Heart left ventricle (tissue), 16 donors: ENCODE measurements at places on chromosomes 1 and 21.
A peak's percentile ranks its signal among the peaks of the same experiment; 100 is the strongest.

- no peak for DNase-seq
Measured at GRCh38 chr1:112320058-112320457, 76.0 kb upstream of the CTTNBP2NL start.

GRCh38 chr1:201999625-202000238, 10.7 kb upstream of the ELF3 start:
- no peak for DNase-seq

DNA sequence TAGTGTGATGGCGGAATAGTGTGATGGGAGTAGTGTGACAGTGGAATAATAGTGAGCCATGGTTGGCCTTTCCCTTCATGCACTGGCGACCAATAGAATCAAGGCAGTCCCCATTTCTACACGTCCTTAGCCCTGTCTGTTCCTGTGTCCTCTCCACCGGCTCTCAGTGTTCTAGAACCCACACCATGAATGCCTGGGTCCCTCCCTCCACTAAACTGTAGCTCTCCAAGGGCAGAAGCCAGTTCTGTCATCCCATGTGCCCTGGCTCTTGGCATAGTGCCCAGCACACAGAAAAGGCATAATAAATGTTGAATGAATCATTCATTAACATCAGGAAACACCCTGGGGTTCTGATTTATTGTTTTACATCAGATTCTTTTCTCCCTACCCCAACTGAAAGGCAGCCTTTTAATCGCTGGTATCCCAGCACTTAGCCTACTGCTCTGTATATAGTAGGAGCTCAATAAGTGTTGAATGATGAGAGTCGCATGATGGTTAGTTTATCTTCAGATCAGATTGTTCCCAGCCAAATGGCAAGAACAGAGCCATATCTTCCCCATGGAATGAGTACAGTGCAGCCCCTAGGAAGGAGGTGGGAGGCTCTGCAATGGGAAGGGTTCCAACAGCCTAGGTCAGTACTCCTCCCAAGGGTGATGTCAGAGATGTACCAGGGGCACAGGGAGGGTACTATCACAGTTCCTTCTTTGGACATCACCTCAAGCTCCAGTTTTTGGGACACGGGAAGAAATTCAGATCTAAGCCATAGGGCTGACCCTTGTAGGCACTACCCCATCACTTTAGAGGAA, 325.7 kb downstream of the HHAT start:
- DNase-seq = no peak

DNA sequence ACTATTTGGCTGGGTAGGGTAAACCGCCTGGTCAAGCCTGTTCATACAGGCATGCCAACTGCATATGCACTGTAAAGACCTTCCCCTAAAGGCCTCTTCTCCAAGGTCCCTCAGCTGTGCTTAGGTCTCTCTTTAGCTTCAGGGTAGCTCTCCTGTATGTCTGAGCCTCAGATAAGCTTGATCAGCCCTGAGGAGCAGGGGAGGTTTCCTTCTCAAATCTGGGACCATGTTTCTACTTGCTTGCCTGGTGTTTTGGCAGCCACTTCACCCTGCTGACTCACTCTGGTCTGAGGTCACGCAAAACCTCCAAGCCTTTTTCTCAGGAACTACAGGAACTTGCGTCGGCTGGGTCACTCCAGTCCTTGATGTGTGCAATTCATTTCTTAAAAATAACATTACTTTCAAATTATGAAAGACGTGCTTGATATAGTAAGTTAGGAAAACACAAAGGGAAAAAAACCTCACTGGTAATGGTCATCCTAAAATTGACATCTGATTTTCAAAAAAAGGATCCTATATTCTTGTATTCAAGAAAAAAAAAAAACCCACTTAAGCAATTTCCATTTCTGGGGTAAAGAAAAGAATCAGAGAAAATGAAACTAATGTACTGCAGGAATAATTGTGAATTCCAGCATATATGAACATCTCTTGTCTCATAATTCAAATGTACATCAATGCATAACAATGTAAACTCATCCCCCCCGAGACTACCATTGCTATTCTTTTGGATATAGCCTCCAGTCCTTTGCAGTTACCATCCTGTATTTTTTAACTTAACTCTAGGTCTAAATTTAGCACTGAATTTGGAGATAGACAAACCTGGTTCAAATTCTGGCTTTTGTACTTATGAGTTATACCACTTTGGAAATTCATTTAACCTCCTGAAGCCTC, 24.8 kb upstream of the RNF19B start:
- peak; percentile 87 for DNase-seq

GRCh38 chr1:156420205-156421061, 51.4 kb downstream of the RHBG start:
- no peak for DNase-seq

DNA sequence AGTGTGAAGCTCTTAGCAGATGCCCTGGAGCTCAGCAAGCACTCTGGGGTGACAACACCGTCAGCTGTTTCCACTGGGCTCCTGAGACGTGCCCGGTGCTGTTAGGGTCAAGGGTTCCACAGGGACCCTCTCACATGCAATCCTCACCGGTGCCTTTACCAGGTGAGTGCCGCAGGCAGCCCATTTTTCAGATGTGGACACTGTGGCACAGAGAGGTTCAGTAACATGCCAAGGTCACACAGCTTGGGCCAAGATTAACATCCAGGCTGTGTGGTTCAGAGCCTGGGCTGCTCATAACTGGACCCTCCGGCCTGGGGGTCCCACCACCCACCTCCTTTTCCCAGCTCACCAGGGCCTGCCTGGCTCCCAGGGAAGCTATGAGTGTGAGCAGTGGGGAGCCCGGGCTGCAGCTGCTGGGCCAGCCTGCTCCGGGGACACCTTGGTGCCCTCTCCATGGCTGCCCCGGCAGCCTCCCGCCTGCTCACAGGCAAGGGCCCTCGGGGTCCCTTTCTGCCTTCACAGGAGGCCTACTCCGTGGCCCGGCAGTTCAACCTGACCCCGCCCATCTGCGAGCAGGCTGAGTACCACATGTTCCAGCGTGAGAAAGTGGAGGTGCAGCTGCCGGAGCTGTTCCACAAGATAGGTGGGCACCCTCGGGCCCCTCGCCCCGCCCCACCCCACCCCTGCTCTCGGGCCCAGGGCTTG, 49.3 kb downstream of the KCNAB2 start:
- DNase-seq = no peak

GRCh38 chr1:153544453-153545066, 1.0 kb downstream of the S100A4 start:
- no peak for DNase-seq

DNA sequence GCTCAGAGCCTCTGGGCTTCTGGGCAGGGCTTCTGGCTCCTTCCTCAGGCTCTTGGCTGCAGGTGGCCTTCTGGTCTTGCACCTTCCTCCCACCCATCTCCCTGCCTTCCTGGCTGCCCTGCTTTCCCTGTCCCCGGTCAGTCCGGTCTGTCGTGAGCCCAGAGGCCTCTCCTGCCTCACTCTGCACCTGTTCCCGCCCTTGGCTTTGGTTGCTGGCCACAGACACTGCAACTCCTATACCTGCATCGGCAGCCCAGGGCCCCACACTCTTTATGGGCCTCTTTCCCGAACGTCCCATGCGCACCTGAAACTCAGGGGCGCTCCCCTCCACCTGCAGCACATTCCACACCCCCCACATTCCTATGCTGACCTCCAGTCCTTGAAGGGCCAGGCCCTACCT, 7.9 kb downstream of the FBXO2 start:
- DNase-seq = no peak

DNA sequence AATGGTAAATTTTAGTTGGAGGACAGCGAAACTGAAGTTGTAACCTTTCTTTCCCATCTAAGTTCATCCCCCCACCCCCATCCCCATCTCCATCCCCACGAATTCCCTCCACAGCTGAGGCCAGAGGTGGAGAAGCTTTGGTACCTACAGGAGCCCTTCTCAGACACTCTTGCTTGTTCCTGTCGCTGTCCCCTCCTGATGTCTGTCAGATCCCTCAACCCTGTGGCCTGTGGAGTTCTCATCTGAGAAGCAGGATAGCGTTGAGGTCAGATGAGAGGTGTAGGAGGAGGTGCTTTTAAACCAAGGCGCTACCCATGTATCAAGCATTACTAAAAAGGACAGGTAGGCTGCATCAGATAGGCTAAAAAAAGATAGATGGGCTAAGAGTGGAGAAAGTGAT, 769 bp downstream of the NTPCR start:
- no peak for DNase-seq

GRCh38 chr1:219442611-219443061, 170.3 kb downstream of the ZC3H11B start:
- DNase-seq = no peak

DNA sequence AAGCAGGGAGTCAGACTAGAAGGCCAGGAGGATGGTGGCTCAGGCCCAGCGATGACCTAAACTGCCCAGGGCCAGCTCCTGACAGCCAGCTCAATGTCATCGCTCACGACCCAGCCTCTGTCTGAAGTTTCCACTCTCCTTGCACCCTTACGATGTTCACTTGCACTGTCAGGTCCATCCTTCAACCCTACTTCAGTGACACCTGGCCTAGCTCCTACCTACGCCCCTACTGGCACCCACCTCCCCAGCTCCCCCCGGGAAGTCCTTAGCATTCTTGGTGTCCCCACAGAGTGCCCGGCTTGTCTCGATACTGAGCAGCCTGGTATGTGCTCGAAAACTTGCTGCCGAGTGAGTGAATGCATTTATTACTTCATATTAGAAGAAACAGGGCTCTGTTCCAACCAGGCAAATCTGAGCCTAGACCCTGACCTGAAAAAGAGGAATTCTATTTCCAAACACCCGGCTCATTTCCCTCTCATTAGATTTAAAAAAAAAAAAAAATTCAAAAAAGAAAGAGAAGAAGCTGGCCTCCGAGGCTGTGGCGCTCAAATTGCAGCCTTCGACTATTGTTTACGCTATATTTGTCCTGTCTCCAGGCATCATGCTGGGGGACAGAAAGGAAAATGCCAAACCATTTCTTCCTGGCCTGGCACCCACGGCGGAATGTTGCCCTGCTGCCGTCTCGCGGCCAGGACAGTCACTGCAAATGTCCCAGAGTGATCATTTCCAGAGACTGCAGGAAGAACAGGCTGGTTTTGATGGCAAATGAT, 29.8 kb upstream of the LRRC38 start:
- DNase-seq = peak; percentile 62

GRCh38 chr1:244291236-244292201, 160.2 kb downstream of the ADSS2 start:
- no peak for DNase-seq

DNA sequence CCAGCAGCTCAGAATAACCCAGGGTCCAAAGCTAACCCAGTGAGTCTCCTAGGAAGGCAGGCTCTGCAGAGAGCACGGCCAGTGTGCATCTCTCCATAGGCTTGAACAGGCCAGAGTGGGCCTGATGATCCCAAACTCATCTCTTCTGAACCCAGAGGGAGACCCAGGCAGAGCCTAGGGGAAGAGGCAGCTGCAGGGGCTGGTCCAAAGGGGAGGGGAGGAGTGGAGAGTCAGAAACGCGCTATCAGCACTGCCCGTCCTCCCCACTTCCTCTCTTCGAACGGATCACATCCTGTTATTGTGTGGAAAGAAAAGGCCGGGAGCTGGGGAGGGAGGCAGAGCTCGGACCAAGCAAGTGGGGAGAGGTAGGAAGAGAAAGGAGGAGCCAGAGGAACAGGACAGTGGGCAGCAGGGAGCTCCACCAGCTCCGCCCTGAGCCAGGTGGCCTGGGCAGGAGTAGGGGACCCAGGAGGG, 20.2 kb downstream of the TAL1 start:
- DNase-seq = peak; percentile 74

DNA sequence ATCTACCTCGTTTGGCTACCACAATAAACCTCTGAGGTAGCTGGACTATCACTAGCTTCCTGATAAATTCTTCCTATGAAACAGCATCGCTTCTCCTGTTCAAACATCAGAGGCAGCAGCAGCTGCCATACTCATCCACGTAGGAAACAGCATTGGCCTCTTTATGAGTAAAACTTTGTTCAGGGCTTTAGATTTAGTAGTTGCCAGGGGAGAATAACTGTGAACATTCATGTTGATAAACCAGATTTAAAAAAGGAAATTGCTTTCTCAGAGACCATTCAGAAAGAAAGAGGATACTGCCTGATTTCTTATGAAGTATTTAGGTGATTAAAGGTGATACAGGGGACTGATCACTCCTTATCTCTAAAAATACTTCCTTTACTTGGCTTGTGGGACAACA, 7.2 kb downstream of the CEP170 start:
- DNase-seq = no peak

- no peak for DNase-seq
Measured at GRCh38 chr1:9108056-9108665, 20.7 kb downstream of the GPR157 start.

DNA sequence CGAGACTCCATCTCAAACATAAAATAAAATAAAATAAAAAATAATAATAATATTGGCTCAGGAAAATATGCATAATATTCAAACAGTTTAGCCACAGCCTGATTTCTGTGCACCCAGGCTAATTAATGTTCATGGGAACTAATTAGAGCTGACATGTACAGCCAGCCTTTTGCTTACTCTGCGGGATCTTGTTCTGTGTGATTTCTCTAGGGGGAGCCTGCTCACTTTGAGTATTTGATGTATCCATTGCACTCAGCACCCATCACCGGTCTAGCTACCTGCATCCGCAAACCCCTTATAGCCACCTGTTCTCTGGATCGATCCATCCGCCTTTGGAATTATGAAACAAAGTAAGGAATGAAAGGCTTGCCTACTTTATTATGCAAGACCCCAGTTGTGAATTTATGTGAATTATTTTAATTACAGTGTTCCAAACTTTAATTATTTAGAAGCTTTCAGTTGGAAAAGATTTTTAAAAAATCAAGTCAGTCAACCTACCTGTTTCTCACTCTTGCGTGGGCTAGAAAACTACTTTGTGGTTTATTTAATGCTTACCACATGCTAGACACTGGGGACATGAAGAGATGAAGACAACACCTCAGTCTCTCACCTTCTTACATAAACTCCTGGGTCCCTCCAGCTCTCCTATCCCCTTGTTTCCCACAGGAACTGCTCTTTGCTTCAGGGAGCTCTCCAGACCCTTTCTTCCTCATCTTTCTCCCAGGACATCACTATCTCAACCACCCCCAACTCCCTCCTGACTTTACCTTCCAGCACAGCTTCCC, 25.4 kb downstream of the CFAP57 start:
- DNase-seq = no peak

- DNase-seq = no peak
Measured at GRCh38 chr1:89953929-89954328, 41.0 kb upstream of the ZNF326 start.

- no peak for DNase-seq
Measured at GRCh38 chr1:81364088-81364487, 436.6 kb upstream of the ADGRL2 start.

DNA sequence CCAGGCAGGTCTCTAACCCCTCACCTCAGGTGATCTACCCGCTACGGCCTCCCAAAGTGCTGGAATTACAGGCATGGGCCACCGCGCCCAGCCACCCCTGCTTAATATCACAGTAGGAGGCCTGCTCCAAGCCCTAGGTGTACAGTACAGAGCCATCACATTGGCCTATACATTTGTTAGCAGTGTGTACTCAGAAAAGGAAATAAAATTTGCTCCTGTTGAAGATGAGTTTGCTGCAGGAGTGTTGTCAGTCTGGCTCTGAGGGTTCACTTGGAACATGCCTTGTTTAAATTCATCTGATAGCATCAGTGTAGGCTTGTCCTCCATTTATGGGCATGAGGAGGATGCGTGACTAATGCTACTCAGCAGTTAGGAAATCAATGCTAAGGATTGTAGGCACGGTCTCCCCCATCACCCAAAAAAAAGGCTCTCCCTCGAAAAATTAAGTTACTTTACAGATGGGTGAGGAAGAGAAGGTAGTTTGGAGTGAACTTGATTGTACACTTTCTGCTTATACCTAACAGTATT, 4.6 kb upstream of the ENAH start:
- DNase-seq = no peak

- no peak for DNase-seq
Measured at GRCh38 chr1:111323231-111323630, 32.6 kb downstream of the CHIA start.

GRCh38 chr1:109721042-109721441, 9.0 kb downstream of the GSTM5 start:
- DNase-seq = no peak
